Hematopoietic multipotent progenitor cell (in vitro differentiated cells): ENCODE measurements at places on chromosomes 11 and 22. TPM values are rescaled to one million over a fixed set of nuclear protein-coding genes. Genes with fewer than 3 reads are reported as not detected.

GRCh38 chr11:121656328-121657090 is 203.7 kb upstream of the SORL1-AS1 start:
- no peak for DNase-seq

The NPAS4 gene
- not detected for total RNA-seq

DNA sequence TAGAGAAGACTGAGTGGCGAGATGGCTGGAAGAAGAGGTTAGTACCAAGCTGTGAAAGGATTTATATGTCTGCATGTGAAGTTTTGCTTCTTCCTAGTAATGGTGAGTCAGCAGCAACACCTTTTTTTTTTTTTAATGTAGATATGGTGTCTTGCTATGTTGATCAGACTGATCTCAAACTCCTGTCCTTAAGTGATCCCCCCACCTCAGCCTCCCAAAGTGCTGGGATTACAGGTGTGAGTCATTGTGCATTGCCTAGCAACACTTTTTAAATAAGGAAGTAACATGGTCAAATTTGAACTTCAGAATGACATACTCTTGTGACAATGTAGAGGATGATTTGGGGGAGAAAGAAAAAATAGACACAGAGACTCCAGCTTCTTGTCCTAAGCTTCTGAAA is 6.5 kb upstream of the CSTPP1 start:
- no peak for DNase-seq

DNA sequence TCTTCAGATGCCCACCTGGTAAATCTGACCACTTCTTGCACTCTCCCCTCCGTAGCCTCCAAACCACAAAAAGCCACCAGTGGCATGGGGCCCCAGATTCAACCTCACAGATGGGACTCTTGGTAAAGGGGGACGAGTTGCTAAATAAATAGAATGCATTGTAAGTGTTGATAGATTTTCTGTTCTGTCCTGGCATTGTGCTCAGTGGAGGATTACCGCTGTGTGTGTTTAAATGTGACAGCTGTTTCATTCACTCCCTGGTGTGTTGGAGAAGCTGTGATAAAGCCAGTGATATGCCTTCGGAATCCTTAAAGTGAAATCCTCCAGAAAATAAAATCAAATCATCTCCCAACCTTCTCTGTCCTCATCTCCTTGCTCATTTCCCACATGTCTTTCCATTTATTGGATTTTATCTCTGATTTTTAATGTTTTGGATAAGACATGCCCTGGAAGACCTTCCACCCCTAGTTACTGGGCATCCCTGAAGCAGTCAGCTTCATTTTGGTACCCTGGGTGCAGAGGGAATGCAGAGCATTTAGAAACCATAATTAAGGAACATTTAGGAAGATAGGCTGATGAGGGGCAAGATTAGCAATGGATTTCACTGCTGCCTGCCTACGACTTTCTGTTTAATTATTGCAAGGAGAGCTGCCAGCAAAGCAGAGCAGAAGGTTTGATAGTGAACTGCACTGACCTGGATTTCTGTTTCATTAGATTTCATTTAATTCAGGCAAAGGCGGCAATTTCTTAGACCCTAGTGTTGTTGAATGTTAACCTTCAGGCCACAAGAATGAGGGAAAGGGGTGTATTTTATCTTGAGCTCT is 460.9 kb upstream of the KIRREL3 start:
- DNase-seq, result no peak

The SPDYC gene
- not detected for total RNA-seq

DNA sequence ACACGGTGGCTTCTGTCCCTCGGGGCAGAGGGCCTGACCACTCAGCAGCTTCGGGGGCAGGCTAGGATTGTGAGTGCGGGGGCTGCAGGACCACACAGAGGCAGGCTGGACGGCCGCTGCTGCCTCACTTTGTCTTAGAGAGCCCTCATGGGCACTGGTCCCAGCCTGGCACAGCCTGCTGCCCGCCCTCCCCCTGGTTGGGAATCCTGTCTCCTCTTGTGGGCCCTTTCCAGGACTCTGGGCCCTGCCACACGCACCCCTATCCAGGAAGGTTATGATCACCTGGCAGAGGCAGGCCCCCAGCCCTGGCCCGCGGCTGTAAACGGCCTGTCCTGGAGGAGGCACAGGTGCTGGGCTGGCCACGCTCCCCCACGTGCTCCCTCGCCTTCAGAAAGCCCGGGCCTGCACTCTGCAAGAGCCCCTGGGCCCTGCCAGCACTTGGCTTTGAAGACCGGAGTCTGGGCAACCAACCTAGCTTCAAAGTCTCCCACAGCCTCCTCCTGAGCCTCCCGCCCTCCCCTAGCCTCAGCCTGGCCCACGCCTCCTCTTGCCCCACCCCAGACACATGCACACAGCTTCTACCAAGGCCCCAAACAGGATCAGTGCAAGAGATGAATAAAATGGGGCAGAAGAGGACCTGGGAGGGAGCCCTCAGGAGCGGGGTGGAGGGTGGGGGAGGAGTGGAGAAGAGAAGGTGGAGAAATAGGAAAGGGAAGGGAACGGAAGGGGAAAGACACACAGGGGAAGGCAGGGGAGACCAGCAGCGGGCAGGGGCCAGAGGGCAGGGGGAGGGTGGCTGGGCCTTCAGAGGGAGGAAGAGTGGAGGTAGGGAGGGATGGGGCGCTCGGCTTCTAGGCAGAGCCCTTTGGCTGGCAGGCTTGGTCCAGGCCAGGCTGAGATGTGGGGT is 31.0 kb downstream of the SYT7 start:
- DNase-seq, result no peak
